ENCODE measurements at places on chromosomes 3 and 15.

GRCh38 chr3:129047553-129047839, 13.1 kb upstream of the GP9 start:
- no peak for DNase-seq

- no peak for DNase-seq
Measured at GRCh38 chr15:94460624-94461023, 229.3 kb downstream of the MCTP2 start.

- DNase-seq, result no peak
Measured at GRCh38 chr3:174907628-174908407, 48.7 kb downstream of the NAALADL2 start.

- DNase-seq, result peak; percentile 16
Measured at GRCh38 chr3:132210476-132211346, 106.5 kb upstream of the ACP3 start.

DNA sequence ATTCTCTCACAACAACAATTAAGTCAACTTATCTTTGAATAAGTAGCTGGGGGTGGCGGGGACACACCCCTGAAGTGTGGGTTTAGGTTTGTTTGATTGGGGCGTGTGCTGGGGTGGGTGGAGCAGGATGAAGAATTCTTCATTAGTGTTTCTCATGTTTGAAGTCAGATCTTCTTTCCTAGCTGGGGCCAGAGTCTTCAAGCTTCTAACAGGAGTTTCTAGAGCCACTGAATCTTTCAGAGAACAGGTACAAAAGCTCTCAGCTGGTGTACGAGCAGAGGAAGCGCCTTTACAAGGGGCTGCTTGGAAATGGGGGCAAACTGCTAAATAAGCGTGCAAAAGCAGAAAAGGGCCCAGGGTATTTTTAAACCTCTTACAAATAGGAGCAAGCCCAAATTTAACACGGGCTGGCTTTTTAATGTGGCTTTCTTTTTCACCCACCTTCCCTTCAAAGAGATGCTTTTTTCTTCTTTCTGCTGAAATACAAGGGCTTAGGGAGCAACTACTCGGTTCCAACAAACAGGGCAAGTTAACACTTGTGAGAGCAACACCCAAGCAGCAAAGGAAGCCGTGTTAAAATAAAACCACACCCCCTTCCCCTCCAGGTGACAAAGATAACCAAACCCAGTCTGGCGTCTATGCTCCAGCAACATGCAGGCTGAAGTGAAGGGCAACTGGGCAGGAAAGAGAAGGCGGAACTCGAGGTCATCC, 86.9 kb upstream of the RASGRP1 start:
- peak; percentile 68 for DNase-seq

DNA sequence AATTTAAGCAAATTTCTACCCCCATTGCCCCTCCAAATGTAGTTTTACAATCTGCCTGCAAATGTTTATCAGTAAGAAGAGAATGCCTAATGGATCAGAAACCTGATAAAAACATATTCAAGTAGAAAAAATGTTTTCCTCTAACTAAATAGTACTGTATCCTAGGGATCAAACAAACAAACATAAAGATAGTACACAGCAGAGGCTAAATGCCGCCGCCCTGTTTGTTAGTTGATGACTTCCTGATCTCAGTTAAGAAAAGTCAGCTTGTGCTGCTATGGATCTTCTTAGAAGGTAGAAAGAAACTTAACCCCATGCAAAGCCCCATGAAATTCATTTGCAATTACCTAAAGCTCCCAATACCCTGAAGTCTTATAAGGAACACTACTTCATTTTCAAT, 387.3 kb upstream of the THBS1 start:
- DNase-seq, result no peak

DNA sequence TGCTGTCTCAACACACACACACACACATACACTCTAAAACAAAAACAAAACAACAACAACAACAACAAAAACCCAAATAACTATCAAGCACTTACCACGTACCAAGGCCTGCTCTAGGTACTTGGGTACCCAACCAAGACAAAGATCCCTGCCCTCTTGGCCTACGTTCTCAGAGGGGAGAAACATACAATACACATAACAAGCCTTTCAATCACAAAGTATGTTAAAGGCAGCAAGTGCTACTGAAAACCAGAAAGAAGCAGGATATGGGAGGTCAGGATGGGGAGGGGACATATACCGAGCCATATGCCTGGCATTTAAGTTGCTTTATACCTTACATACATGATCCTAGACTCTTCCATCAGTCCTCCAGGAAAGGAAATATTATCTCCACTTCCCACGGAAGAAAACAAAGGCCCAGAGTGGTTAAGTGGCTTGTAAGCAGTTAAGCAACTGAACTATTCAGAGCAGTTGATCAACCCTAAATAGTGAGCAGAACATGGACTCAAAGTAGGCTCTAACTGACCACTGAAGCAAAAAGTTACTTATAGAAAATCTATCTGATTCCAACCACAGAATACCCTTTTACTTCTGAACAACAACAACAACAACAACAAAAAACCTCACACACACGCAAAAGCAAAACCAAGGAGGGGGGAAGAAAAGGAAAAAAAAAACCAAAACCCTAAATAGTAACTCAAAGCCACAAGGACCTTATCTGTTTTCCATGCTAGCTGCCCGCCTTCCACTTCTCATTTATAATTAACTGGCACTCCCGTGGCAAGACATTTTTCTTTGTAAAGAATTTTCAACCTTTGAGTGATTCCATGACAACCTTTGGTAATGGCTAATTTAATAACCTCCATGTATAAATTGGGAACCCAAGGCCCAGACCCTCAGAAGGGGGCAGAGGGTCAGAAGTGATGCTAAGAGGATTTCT, 21.0 kb downstream of the PRICKLE2 start:
- DNase-seq, result no peak

GRCh38 chr3:144273601-144274000, 302.0 kb downstream of the DIPK2A start:
- no peak for DNase-seq

- DNase-seq, result no peak
Measured at GRCh38 chr15:79922512-79923078, 25.8 kb upstream of the MTHFS start.

- no peak for DNase-seq
Measured at GRCh38 chr3:151722856-151723255, 10.9 kb upstream of the AADACL2 start.

GRCh38 chr3:134087060-134087974, 57.6 kb upstream of the SLCO2A1 start:
- no peak for DNase-seq

- no peak for DNase-seq
Measured at GRCh38 chr3:123421353-123422174, 27.3 kb downstream of the ADCY5 start.

DNA sequence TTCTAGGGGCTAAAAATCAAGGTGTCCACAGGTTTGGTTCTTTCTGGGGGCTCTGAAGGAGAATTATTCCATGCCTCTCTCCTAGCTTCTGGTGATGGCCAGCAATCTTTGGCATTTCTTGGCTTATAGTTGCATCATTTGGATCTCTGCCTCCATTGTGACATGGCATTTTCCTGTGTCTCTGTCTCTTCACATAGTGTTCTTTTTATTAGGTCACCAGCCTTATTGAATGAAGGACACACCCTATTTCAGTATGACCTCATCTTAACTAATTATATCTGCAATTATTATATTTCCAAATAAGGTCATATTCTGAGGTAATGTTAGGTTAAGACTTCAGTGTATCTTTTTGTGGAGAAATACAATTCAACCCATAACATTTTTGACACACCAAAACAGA, 3.2 kb upstream of the GBE1 start:
- DNase-seq, result no peak

DNA sequence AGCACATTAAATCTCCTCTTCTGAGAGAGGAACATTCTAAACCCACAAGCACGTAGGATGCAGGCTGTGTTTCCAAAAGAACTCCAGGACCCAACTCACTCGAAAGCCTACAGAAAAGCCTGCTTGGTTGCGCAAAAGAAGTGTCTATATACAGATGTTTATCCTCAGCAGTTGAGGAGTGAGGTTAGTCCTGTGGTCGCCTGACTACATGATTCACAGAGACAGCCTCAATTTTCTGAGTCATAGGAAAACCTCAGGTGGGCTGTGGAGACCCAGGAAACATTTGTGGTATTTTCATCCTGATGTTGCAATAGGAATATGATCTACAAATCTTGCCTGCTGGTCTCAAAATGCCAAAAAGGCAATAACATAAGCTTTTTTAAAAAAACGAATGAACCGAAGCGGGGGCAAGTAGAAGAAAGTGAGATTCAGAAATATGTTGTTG, 183.8 kb upstream of the THRB start:
- peak; percentile 74 for DNase-seq

DNA sequence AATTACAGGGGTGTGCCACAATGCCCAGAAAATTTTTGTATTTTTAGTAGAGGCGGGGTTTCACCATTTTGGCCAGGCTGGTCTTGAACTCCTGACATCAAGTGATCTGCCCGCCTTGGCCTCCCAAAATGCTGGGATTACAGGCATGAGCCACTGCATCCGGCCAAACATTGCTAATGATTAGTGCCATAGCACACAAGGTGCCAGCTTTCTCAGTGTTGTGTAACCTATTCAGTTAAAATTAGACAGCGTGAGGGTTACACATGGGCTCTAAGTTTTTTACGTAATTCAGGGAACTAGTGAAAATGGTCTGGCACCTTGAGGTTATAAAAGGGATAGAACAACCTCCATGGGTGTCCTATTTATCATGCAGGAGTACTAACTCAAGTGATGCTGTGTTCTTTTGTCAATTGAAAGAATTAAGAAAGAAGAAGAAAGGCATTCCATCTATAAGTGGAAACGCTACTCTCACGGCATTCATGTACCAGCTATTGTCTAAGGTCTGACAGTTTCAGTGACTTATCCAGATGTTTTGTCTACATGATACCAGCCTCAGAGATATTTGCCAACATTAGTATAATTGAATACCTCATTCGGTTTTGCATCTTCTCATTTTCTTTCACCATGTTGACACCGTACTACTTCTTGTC, 84.7 kb downstream of the EOMES start:
- no peak for DNase-seq

GRCh38 chr3:127805026-127805753, 17.1 kb downstream of the MGLL start:
- DNase-seq, result no peak

DNA sequence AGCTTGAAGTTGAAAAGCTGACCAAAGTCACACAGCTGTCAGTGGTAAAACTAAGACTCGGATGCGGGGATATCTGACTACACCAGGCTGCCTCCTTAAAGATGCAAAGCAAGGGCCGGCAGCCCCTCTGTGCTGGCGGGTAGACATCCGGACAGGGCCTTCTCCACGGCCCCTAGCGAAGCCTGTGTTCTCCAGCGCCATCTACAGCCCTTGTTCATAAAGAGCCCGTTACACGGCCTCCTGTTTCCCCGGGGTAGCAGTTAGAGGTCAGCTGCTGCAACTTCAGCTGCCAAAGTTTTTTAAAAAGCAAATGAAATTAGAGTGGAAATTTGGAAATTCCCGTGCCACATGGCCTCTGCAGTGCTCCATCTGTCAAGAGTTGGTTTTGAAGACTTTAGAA, 383.0 kb downstream of the TBL1XR1 start:
- DNase-seq, result peak; percentile 27

DNA sequence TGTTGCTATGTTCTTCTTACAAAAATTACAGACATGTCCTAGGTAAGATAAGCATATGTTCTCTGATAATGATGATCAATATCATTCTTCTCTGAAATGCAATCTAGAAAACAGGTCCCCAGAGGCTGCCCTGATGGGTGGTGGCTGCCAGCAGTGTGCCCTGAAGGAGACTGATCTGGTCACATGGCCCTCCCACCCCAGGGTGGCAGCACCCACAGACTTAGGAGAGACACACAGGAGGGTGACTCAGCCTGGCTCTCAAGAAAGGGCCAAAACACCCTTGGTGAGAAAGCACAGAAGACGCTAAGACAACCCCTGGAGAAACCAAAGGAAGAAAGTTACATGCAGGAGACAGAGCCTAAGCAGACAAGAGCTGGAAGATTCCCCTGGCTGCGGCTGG, 203.7 kb downstream of the TJP1 start:
- no peak for DNase-seq

- no peak for DNase-seq
Measured at GRCh38 chr15:95868450-95868849, 462.1 kb upstream of the NR2F2 start.

DNA sequence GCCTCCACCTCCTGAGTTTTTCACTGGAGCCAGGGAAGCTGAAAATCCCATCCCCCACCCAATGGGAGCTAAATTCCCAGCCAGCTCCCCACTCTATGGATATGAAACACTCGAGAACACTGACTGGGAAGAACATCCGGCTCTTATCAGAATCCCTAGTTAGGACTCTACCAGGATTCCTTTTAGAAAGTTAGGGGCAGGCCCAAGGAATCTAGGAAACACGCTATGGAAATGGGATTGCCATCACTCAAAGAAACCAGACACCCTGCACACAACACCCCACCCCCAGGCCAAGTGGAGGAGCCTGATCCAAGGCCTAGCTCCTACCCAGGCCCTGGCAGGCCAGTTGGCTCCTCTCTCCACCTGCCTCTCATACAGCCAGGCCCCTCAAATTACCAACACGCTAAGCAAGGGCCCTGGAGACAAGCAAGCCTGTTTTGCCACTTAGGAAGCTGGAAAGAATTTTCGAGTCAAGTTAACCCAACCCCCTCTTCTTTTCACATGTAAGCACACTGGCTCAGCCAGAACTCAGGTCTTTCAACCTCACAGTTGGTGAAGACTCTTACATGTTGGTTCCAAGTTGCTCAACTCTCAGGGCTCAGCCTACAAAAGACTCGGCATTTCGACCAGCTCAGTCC, 75.5 kb downstream of the RBPMS2 start:
- no peak for DNase-seq

- no peak for DNase-seq
Measured at GRCh38 chr15:101540480-101541239, 51.2 kb upstream of the PCSK6 start.

DNA sequence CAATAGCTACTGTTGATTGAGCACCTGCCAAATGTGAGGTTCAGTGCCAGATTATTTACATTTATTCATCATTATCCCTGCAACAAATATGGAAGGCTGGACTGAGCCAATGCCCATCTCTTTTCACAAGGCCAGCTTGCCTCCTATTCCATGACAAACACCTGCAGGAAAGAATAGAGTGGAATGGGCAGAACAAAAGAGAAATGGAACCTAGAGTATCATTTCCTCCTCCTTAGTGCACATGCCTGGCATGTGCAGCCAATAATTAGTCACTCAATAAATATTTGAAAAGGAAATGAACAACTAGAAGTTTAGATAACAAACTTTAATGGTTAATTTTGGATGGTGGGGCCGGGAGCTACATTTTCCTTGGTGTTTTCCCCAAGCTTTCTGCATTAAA, 61.4 kb upstream of the MYRIP start:
- no peak for DNase-seq

- DNase-seq, result no peak
Measured at GRCh38 chr3:194638991-194639605, 5.9 kb upstream of the TMEM44 start.
